ENCODE measurements at places on chromosomes 7 and 10.

GRCh38 chr7:42964849-42965805 is 33.0 kb downstream of the MRPL32 start:
- DNase-seq = no peak

DNA sequence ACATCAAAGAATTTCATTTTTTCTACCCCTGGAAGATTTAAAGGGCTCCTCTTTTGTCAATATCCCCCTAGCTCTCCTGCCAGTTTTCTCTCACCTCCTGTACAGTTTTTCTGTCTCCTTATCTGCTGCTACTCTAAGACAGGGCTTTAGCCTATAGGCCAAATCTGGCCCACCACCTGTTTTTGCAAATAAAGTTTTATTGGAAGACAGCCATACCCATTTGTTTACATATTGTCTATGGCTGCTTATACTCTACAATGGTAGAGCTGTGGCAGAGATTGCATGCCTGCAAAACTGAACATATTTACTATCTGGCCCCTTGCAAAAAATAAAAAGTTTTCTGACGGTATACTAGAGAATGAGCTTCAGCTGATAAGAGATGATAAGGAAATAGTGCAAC is 37.4 kb upstream of the GARS1 start:
- DNase-seq = no peak

- no peak for DNase-seq
Measured at GRCh38 chr10:103683851-103684250, 171.5 kb downstream of the SH3PXD2A start.

- no peak for DNase-seq
Measured at GRCh38 chr10:61662794-61663259, at the start of gene CABCOCO1. CABCOCO1 (plus strand) TSS chr10:61662929; CDS start chr10:61662973, 44 bp downstream.

DNA sequence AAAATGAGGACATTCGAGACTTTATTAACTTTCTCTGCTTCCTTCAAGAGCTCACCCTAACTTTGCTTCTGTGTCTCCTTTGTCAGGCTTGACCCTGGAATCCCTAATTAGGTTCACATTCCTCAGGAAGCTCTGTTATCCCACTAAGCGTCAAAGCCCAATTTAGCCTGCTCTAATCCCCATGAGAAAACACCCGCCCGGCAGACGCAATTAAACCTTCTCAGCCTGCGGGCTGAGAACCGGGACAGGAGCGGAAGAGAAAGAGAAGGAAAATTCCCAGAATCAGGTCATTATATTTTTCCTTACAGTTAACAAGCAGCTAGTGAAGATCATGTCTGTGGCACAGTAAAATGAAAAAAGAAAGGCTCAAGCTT is 93.0 kb downstream of the TNS3 start:
- no peak for DNase-seq

GRCh38 chr7:27154901-27155815 is 1.3 kb downstream of the HOXA7 start:
- DNase-seq = peak; percentile 51

GRCh38 chr10:55668326-55668922 is 692.6 kb downstream of the ZWINT start:
- no peak for DNase-seq

Measured in stimulated activated CD4-positive, alpha-beta T cell treated with anti-CD3 and anti-CD28 coated beads, Interleukin-4, amount 100 ng/mL, for 1 hour (primary cell).